Motor neuron (in vitro differentiated cells): ENCODE measurements at places on chromosomes 3 and 15.

GRCh38 chr15:79661411-79661810 lies 229.3 kb downstream of the MINAR1 start:
- ATAC-seq = no peak

- ATAC-seq = no peak
Observed at GRCh38 chr3:58654466-58654865, 12.1 kb downstream of the FAM3D start.

- no peak for ATAC-seq
Observed at GRCh38 chr3:142931222-142931621, 32.3 kb downstream of the PAQR9 start.

DNA sequence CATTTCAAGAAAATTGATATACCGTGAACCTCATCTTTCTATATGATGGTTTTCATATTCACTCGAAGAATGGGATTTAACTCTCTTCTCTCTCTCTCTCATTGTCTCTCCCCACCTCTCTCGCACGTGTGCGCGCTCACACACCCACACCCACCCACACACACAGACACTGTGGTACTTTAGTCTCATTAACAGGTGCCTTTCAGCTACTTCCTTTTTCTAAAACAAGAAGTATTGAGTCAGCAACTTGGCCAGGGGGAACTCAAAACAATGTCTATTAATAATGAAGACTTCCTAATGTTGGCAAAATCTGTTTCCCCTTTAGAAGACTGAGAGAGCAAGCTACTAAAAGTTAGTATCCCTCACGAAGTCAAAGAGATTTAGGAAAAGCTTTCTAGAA lies 150.7 kb downstream of the TMCO5A start:
- ATAC-seq = no peak

DNA sequence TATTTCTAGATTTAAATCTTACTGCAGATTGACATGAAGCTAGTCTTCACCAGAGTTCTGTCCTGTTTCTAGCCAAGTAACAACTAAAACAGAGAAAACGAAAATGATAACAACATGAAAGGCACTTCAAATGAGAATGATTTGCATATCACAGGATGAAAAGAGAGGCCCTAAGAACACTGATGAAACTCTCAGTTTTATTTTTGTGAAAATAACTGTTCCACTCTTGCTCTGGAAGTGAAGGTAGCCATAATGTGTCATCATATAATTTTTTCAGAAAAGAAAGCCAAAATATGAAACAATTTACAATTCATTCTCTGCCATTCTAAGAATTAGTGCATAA lies 274.4 kb downstream of the ADAMTSL3 start:
- no peak for ATAC-seq

GRCh38 chr3:141267629-141268028 lies 36.0 kb downstream of the PXYLP1 start:
- peak; percentile 53 for ATAC-seq

DNA sequence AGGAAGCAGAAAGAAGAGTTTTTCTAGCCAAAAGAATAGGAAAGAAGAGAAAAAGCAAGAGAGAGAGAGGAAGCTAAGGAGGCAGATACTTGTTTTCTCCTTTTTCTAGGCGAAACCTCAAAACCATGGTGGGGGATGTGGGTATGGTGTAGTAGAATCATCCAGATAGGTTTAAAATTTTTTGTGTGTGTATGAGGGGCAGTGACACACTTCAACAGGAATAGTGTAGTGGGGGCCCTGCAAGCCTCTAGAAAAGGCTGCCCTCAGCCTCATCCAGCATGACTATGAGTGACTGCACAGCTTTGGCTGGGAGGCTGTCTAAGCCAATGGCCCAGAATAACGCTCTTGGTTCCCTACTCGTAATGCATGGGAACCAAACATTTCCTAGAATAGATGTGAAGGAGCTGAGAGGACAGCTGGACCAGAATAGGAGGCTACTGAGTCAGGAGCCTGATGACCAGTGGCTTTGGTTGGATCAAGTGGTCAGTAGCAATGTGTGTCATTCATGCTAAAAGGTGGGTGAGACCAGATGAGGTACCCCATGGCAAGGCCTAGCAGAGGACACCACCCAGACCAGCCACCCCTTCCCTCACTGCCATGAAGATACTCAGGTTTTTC lies 24.4 kb downstream of the MOBP start:
- no peak for ATAC-seq

GRCh38 chr15:93049914-93050578 lies 39.0 kb downstream of the RGMA start:
- ATAC-seq = no peak

- no peak for ATAC-seq
Observed at GRCh38 chr15:31367730-31368344, 41.2 kb downstream of the KLF13 start.

- no peak for ATAC-seq
Observed at GRCh38 chr3:112090887-112091586, 4.8 kb downstream of the C3orf52 start.

- no peak for ATAC-seq
Observed at GRCh38 chr3:18112674-18113375, 312.3 kb downstream of the SATB1 start.

GRCh38 chr15:34753236-34753894 lies 1.4 kb downstream of the GJD2 start:
- no peak for ATAC-seq

DNA sequence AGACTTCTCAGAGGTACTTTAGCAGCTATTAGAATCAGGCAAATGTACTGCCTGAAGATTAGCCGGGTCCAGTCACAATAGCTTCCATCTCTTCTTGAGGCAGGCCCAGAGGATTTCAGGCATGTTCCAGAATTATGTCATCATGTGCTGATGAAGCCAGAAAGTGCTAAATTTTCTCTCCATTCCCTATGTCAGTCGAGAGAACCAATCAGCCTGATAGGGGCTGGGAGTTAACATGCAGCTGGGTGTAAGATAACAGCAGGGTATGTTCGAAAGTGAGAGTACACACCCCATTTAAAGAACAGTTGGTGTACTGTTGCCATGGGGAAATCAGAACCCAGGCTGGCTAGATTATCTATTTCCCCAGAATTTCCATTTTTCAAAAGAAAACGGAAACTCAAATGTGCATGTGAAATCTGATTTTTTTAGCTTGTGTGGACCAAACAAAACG lies 48.7 kb downstream of the MYH15 start:
- ATAC-seq = peak; percentile 85

- no peak for ATAC-seq
Observed at GRCh38 chr3:27452368-27453090, 31.7 kb downstream of the SLC4A7 start.

GRCh38 chr3:52707585-52707984 lies 1.7 kb downstream of the SPCS1 start:
- no peak for ATAC-seq

GRCh38 chr3:134143828-134144401 lies 106.7 kb downstream of the RYK start:
- ATAC-seq = no peak

DNA sequence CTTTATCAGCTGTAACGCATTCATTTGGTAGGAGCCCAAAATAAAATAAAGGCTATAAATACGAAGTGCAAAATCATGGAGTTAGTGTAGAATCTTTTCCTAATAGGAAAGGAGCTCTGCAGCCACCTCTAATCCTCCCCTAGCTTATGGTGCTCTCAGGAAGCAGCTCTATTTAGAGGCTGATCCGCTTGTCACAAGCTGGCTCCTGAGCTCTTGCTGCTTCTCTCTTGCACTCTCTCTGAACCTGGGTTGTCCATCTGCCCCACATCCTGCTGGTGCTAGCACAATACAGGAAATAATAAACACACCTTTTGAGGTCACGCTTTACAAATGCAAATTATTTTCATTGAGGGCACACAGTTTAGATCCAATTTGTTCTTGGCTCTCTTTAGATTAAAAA lies 37.3 kb upstream of the BFSP2 start:
- ATAC-seq = no peak

DNA sequence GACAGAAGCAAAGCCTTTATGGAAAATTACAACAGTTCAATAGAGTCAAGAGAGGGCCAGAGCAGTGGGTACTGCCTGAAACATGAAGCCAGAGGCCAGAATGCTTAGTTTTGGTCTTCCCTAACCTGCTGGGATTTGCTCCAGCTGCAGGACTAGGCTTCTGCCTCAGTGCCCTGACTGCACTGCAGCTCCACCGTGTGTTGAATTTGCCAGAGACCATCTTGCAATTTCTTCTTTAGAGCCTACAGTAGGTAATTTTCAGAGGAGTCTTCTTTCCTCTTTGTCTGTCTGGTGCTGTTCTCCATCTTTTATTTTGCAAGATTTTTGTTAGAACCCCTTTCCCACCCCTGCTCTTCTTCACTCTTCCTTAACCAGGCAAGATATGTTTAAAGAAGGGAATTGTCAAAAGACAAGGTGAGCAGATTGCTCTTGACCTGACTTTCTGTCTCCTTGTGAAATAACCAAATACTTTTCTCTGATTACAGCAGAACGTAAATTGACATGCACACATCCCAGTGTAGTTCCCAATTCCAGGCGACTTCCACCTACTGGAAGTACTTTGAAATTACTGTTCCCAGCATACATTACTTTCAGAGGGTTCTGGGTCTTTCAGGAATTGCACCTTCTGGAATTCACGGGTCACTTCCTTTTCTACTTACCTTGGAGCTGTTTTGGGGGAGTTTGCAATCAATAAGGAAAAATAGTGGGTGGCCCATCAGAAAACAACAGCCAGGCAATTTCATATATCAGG lies 161.2 kb downstream of the MINAR1 start:
- no peak for ATAC-seq

DNA sequence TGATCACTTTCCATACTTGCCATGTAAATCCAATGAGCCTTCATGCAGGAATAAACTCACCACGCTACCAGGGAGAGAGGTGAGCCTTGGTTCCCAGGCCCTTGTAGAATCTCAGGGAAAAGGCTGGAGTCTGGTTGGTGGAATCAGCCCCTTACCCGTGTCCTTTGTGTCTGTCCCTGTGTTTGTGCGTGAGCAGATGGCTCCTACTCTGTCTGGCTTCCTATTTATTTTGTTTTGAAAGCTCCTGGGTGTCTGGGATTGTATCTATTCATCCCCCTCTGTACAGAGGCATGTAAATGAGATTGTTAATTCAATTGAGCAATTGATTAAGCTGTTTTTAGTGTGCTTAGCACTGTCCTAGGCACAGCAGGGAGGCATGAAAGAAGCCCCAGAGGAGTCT lies 278.1 kb downstream of the THSD4 start:
- ATAC-seq = peak; percentile 86

GRCh38 chr3:143092191-143092590 lies 27.4 kb upstream of the CHST2 start:
- no peak for ATAC-seq

GRCh38 chr3:136495213-136495612 lies 245.1 kb downstream of the PCCB start:
- ATAC-seq = no peak
